Stimulated activated CD8-positive, alpha-beta memory T cell treated with anti-CD3 and anti-CD28 coated beads, Interleukin-12 subunit alpha, Interleukin-12 subunit beta, amount 100 ng/mL, for 1 hour (primary cell): ENCODE measurements at places on chromosomes 2 and 18.

DNA sequence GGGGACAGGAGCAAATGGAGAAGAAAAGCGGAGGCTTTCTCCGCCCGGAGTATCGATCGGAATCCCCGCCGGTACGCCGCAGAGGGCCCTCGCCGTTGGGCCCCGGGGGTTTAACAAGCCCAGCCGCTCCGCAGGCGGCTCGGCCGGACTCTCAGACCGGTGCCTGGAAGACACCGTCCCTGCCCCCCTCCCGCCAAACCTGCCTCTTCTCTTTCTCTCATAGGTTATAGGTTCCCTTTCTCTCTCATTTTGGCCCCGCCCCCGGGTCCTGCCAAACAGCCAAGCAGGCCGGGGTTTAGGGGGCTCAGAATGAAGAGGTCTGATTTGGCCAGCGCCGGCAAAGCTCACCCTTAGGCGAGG, 4.4 kb downstream of the ONECUT2 start:
- no peak for DNase-seq

- DNase-seq = no peak
These were observed 43.8 kb downstream of the CYBRD1 start for GRCh38 chr2:171566057-171566456.

GRCh38 chr2:203025592-203025991, 10.9 kb downstream of the NBEAL1 start:
- DNase-seq = no peak

DNA sequence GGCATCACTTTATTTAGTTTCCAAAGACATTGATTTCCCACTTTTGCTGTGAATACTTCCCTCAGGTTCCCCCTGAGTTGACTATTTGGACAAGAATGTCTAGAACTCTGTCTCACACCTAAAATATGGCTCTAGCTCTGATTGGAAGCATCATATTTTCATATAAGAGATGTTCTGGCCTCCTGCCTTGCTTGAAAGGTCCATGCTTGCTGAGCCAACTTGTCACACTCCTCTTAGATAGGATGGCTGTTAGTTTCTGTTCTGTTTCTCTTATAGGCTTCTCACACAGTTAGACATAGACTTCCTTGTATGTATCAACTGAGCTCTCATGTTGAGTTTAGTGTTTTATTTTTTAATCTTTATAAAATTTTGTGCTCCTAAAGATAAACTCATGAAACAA, 87.1 kb downstream of the CNTNAP5 start:
- DNase-seq = no peak

DNA sequence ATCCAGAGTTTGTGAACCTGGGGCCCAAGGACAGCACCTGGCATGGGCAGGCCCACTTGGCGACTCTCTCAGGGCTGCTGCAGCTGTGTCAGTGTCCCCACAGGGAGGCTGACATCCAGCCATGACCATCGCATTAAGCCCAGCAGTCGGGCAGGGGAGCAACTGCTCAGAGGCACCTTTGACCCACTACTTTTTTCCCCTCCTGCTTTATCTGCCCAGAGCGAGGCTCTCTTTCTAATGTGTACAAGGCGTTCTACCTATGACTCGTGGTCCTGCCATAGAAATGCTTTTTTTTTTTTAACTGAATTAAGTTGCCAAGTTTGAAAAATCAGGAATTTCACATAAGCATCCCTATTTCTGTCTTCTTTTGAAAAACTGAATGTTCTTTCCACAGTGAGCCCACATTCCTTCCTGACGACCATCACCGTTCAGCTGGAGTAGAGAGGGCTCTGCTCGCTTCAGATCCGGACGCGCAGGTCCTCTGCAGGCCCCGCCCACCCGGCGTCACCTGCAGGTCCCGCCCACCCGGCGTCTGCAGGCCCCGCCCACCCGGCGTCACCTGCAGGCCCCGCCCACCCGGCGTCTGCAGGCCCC, 403 bp upstream of the CLUL1 start:
- DNase-seq = no peak

GRCh38 chr2:207289295-207290018, 123.7 kb upstream of the KLF7 start:
- DNase-seq = no peak

DNA sequence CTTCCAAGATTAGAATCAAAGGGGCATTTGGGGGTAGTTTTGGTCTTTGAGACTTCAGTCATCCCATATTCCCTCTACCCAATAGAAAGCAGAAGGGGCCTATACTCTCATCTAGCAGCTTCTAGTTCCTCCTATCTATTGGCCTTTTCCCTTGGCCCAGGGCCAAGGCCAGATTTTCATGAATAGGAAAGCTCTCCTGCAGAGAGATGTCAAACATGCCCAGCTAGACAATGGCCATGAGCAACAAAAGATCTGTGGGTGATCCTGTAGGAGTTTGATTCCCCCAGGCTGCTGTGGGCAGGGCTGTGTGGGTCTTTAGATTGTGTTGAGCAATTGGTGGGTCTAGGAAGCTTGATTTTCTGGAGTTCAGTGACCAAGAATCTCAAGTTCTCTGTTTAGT, 2.9 kb upstream of the ADCYAP1 start:
- no peak for DNase-seq

DNA sequence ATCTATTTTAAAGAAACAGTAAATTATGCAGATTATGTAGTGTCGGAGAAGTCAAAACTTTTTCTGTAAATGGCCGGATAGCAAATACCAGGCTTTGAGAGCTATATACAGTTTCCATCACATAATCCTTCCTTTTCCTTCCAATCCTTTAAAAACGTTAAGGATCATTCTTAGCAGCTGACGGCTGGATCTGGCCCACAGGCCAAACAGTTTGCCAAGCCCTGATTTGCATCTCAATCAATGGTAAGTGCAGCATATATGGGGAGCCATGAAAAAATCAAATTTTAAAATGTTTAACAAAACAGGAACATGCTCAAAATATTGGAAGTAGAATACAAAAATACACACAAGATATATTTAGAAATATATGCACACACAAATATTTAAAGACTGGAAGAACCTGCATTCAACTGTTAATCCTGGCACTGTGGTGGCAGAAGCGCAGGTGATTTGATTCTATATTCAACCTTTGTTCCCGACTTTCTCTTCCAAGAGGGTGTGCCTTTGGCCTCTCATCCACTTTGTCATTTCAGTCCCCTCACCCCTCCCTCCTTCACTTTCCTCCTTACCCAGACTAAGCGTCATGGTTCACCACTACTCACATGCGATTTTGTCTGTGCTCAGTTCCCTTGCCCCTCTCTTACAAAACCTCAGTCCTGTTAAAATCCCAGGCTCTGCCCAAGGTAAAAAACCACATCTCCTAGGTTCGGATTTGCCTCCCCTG, 27.3 kb downstream of the NDUFA10 start:
- DNase-seq = no peak

DNA sequence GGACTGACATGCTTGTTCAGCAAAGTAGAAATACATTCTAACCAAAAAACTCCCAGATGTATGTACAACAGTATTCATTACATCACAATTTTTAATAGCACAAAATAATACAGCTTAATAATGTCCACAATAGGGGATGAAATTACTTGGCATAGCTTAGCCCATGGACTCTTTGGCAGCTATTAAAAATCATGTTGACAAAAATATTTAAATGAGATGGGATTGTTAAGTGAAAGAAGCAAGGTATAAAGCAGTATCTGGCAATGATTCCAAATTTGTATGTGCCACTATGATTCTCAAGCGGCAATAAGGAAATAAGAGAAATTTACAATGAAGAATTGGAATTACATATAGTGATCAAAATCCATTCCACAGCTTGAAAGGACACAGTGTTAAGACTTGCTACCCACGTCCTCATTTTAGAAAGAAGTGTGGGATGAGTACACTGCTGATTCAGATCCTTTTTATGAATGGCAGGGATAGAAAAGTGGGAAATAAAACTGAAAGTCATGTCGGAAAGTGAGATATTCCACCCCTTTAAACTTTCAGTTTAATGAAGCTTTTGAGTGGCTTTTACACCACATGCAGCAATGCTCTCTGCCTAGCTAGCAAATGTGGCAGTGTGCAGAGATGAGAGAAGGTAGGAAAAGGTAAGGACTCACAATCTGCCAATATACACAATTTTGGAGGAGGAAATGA, 2.4 kb downstream of the GAREM1 start:
- DNase-seq = no peak

- no peak for DNase-seq
These were observed 127.6 kb upstream of the HS6ST1 start for GRCh38 chr2:128446049-128446873.

DNA sequence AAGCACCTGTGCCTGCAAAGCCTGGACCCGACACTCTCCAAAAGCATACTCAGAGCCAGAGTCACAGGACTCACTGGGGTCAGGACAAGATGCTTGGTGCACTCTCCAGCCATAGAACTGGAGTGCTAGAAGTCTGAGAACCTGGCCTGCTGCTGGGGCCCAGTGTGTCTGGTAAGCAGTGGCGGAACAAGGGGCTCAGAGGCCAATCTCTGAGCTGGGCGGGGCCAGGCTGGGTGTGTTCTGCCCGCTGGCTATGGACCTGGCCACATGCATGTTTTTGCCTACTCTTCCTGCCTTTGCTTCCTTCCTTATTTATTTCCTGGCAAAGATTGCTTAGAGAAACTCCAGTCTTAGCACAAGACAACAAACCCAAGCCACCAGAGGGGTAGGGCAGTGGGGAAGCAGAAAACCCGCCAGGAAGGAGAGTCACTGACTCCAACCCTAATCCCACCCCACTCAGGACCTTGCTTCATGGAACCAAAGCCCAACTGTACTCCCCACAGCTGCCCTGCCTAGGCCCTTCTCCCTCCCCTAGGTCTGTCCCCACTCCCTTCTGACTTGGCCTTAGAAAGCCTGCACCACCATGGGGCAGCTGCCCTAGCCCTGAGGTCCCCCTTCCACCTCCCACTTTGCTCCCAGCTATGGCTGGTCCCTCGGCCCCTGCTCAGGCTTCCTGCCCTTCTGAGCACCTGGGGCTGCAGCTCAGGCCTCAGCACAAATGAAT, 315.5 kb downstream of the CELF4 start:
- DNase-seq = no peak

- no peak for DNase-seq
These were observed 7.8 kb downstream of the COLEC11 start for GRCh38 chr2:3602553-3603339.

GRCh38 chr18:56327191-56327885, 311.1 kb downstream of the TXNL1 start:
- DNase-seq = no peak

- DNase-seq = no peak
These were observed 21.5 kb downstream of the EPG5 start for GRCh38 chr18:45945669-45946068.

- DNase-seq = no peak
These were observed 34.5 kb upstream of the ARL5A start for GRCh38 chr2:151862700-151863099.

DNA sequence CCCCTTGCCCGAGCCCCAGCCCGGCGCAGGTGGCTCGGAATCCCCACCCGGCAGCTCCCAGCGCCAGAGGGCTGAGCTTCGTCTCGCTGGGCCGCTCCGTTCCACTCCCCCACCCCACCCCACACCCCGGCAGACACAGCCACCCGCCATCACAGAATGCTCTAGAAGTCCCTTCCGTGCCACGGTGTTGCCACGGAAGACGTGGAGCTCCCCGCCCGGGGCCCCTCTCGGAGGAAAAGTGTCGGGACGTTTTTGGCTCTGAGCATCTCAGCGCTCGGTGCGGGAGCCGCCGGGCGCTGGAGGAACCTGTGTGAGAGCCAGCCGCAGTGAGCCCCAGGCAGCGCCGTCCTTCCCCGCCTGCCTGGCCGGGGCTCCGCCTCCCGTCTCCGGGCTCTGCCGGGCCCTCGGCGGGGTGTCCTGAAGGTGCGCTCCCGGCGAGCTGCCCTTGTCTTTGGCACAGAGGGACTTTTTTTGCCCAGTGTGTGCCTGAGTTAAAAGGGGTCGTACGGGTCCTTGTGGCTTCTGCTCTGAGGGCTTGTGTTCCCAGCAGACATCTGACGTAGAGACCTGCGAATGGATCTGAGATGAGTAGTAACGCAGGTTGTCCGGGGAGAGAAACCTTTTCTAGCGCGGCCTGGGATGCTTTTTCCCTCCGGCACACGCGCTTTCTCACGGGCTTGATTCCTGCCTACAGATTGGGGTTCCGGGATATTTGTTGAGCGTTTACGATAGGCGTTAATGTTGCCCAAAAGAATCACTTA, 1.8 kb downstream of the ZCCHC2 start:
- peak; percentile 27 for DNase-seq

DNA sequence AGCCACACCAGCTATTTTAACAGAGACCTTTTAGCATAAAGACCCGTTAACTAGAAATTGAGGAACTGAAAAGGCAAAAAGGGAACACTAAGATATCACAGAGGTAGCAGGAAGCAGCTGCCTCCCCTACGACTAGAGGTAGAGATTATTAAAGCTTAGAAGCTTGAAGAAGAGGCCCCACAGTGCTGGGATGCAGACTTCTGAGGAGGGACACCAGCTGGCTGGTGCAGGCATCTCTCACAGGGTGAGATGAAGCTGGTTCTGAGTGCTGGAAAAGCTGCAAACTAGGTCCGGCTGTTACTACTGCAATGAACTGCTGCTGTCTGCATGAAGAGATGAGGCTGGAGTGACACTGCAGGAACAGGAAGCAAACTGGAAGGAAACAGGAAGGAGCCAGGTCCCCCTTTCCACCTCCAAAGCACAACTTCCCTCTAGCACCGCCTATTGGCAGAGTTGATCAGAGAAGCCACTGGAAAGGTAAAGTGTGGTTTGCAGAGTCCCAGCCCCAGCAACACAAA, 61.2 kb upstream of the MRPS9 start:
- DNase-seq = no peak

- no peak for DNase-seq
These were observed 437.0 kb downstream of the PTPRM start for GRCh38 chr18:8003878-8004675.

GRCh38 chr2:176202491-176202890, 14.0 kb downstream of the HOXD1 start:
- no peak for DNase-seq

GRCh38 chr2:176138923-176139660, 9.6 kb downstream of the HOXD8 start:
- DNase-seq = no peak

- DNase-seq = no peak
These were observed 330.5 kb downstream of the LRRTM4 start for GRCh38 chr2:77191665-77192064.

DNA sequence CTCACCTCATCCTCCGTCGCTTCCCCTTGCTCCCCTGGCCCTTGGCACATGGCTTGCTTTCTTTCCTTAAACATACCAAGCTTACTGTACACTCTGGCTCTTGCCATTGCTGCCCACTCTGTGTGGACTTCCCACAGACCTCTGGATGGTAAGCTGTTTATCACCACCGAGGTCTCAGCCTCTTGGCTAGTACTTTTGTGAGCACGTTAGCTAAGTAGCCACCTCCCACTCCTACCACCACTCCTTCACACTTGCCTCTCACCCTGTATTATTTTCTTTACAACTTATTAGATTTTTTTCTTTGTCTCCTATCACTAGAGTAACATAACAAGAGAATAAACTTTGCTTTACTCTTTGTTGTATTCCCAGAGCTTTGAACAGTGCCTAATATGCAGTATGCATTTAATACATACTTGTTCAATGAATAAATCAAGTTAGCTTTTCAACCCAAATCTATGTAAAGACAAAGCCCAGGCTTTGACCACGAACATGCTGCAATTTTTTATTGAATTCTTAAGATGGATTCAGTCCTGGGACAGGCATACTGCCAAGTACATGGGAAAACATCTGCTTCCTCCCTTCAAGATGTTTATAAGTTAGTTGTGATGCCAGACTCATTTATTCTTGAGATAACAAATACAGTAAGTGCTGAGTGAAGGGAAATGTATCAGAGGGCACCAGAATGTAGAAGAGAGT, 25.0 kb upstream of the MSGN1 start:
- no peak for DNase-seq

GRCh38 chr2:216629784-216630183, 3.4 kb upstream of the IGFBP2 start:
- no peak for DNase-seq

GRCh38 chr2:143205106-143205764, 76.0 kb downstream of the ARHGAP15 start:
- no peak for DNase-seq
